ENCODE measurements at places on chromosomes 3 and 15.

GRCh38 chr3:27532426-27533260 is 48.5 kb upstream of the SLC4A7 start:
- DNase-seq, result no peak

- DNase-seq, result no peak
These were observed 124.2 kb downstream of the EEFSEC start for GRCh38 chr3:128277378-128278069.

GRCh38 chr3:125202197-125202596 is 10.4 kb downstream of the SLC12A8 start:
- no peak for DNase-seq

DNA sequence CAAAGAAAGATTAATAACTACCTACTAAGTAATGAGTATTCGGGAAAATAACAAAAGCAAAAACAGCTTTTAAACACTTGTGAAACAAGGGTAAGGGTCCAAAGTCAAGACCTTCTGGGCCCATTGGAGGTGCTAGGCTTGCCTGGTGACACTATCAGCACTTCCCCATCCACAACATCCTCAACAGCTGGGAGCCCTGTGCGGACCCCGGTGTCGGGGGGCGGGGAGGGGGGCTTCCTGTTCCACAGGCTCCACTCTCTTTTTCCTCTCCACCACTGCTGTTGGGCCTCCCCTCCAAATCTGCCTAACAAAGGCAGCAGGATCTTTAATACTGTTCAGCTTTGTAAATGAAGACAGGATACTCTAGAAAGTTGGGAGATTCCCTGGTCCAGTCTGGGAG is 21.6 kb downstream of the NGRN start:
- DNase-seq, result no peak

DNA sequence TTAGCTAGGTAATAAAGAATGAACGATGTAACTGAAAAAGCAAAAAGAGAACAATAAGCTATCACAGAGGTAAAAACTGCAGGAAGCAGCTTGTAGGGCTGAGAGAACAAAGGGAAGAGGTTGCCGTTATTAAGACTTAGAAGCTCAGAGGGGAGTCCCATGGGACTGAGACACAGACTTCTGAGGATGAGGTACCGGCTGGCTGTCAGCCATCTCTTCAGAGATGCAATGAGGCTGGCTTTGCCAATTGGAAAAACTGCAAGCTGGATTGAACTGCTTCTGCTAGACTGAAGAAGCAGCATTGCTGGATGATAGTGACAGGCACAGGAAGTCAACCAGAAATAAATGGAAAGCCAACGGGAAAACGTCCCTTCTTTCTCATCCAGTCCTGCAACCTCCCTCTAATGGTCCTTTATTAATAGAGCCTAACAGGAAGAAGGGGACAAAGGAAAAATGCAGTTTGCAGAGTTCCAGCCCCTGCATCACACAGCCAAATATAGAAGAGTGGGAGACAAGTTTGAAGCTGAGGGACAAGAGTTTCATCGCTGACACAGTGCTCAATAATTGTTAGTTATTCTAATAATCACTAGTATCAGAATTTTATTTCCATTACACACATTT is 21.1 kb upstream of the KLHL6 start:
- DNase-seq, result no peak

GRCh38 chr15:52133510-52134220 is 21.1 kb upstream of the BCL2L10 start:
- no peak for DNase-seq

DNA sequence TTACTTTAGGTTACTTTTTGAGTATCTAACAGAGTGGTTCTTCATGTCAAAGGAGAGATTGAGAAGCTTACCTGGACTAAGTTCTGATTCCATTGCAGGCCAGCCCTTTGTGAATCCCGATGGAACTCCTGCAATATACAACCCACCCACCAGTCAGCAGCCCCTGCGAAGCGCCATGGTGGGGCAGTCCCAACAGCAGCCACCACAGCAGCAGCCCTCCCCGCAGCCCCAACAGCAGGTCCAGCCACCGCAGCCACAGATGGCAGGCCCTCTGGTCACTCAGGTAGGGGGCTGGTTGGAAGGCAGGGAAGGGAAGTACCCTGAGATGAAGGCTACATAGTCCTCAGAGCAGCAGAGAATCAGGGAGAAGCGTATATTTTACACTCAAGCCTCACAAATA is 97.8 kb downstream of the ARPP21 start:
- no peak for DNase-seq

DNA sequence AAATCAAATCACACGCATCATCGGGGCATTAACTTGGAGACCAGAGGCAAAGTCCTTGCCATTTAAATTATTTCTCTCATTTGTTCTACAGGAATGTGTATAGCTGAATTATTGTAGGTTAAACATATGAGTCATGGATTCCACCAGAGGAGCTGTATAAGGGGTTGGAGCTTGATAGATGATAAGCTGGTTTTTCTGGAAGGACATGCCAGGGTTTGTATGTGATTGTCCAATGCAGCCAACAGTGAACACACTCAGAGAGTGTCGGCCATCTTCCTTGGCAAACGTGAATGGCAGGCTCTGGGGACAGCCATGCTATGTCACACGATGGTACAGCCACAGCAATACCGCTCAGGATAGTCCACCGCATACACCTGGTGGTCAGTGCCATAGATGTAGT is 25.1 kb downstream of the SSUH2 start:
- no peak for DNase-seq

- DNase-seq, result no peak
These were observed 734.2 kb downstream of the MCTP2 start for GRCh38 chr15:94965593-94965992.

DNA sequence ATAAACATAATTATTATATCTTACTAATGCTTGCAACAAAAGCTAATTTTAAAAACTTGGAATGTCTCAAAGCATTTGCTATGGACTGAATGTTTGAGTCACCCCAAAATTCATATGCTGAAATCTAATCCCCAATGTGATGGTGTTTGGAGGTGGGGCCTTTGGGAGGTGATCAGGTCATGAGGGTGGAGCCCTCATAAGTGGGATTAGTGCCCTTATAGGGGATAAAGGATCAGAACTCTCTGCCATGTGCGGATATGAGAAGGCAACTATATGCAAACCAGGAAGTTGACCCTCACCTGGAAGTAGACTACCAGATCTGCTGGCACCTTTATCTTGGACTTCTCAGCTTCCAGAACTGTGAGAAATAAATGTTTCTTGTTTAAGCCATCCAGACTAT is 137.7 kb downstream of the LIPC start:
- no peak for DNase-seq

GRCh38 chr3:178507507-178508442 is 28.5 kb upstream of the KCNMB2 start:
- DNase-seq, result no peak

GRCh38 chr15:88193415-88193814 is 63.1 kb downstream of the NTRK3 start:
- no peak for DNase-seq

GRCh38 chr3:10653241-10653640 is 147.9 kb upstream of the ATP2B2 start:
- DNase-seq, result no peak

DNA sequence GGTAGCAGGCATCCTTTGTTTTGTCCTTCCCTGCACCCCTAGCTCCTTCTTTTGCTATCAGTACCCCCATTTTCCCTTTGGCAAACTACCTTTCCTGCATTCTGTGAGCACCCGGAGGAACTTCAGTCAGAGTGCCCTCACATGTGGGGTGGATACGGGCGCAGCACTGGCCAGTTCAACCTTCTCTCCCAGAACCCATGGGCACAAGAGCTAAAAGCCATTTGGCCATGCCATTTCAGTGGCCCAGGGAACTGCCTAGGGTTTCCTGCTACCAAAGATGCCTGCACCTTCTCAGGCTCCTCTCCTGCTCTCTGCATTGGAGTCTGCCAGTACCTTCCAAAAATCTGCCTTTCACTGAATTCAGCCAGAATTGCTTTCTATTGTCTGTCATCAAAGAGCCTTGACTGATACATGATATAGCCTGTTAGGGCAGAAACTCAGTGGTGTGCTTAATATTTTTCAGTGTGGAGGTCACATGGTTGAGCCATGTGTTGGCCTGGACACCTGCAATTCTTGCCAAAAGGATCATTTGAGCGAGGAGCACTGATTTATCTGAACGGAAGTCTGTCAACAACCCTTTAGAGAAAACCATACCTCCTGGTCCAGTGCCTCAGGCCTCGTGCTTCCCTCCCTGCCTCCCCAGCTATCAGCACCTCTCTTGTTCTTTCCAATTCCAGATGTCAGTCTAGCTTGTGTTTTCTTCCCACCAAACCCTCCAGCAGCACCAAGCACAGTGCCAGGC is 27.0 kb upstream of the HHATL start:
- no peak for DNase-seq

GRCh38 chr3:125498630-125499029 is 21.4 kb downstream of the SNX4 start:
- no peak for DNase-seq

DNA sequence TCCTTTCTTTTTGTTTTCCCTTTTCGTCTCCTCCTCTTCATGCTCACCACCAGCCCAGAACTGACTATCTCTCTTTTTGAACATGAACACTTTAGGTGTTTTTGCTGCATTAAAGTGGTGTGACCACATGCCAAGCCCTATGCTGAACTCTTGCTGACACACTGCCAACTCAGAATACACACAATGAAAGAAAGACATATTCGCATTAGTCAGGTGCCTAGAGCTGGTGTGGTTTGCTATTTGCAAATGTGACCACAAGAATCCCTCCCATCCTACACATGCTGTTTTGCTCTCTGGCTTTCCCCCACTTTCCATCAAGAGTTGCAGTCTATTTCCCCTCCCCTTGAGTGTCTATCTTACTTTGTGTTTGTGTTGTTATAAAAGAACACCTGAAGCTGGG is 967.8 kb upstream of the CFAP20DC start:
- DNase-seq, result peak; percentile 9

- no peak for DNase-seq
These were observed 272.0 kb downstream of the KLF13 start for GRCh38 chr15:31598620-31599019.

DNA sequence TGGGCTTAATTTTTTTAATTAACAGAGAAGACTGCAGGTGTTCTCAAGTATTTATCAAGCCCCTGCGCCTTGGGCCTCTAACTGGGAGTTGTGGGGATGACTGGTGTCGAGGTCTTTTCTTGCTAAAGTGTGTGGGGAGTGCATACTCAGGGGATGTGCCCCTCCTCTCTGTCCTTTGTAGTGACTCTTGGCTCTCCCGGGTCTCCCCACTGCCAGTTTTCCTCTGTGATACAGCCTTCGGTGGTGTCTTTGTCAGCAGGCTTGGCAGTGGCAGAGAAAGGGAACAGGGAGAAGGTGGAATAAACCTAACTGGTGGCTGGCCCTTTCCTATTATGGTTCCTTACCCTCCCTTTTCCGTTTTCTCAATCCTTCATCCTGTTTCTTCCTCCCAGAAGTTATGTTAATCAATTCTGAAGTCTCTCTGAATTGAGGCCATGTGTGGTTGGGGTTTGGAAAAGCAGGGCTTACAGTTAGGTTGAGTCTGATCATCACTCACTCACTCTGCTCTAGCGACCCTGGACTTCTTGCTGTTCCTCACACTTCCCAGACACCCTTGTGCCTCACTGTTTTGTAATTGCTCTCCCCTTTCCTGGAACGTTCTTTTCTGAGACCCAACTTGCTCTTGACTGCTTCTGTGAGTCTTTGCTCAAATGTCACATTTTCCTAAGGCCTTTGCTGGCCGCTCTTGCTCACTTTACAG is 158.1 kb downstream of the PTPRG start:
- no peak for DNase-seq

- DNase-seq, result no peak
These were observed 1367.0 kb downstream of the OTOL1 start for GRCh38 chr3:162863579-162863978.

DNA sequence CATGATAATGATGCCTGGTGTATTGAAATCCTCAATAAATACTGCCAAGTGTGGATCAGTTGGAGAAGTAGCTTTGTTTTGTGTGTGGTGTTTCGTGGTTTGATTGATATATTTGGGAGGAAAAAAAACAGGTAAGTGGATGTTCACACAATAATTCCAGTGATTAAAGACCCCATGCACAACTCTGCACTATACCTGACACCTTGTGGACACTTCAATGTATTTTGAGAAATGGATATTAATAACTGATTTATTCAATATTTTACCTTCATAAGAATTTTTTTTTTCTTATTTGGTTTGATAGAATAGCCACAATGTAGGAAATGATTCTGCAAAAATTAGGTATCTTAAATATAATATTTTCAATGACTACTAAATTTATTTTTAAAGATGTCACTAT is 62.4 kb upstream of the PYDC2 start:
- no peak for DNase-seq

DNA sequence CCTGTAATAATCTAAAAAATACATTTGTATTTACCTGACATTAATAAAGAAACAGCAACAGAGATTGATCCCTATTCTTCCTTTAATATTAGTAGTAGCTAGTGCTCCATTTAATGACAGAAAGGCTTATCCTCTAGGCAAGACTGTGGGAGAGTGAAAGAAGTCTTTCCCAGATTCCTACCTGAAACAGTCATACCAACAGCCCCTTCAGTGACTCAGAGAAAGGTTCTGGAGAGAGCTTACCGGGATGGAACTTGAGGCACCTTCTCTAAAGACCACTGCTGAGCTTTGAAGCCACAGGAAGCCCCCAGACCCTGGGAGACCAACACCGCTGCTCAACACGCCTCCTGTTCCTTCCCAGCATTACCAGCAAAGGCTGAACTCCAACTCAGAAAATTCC is 66.9 kb upstream of the FGF12 start:
- no peak for DNase-seq

GRCh38 chr3:42786212-42786611 is 13.2 kb upstream of the CCDC13 start:
- DNase-seq, result no peak

DNA sequence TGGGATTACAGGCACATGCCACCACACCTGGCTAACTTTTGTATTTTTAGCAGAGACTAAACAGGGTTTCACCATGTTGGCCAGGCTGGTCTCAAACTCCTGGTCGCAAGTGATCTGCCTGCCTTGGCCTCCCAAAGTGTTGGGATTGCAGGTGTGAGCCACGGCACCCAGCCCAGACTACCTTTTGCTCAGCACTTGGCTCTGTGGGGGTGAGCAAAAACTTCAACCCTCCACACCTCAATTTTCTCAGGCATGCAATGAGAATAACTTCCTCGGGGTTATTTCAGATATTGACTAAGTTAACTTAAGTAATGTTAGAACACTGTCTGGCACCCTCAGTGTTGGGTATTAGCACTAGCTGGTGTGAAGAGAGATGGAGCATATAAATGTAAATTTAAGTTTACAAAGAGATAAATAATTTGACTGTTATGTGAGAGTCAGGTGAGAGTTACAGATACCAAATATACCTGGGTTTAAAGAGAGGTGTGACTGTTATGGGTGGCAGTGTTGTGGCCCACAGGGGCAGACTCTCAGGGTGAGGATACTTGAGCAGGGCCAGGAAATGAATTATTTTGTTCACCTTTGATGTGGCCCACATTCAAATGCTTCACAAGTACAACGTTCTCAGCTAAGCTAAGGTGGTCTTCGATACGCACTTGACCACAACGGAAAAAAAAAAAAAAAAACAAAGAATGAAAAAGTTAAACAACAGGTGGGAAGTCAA is 29.0 kb downstream of the CPOX start:
- no peak for DNase-seq

DNA sequence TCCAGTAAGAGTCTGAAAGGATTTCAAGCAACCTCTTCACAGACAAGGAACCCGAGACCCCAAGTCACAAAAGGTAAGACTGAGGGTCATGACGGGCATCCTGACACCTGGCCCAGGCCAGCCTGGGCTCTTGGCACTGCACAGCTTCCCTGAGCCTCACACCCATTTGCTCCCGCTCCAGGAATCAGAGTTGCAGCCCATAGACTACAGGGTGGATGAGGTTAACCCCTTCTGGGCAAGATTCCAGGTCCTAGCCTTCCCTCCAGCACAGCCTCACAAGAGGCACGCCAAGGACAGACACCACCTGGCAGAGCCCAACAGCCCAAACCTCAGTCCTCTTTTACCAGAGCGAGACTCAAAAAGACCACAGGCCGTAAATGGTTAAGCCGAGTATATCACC is 36.2 kb downstream of the RBPMS2 start:
- no peak for DNase-seq

Measured in stimulated activated CD8-positive, alpha-beta memory T cell treated with anti-CD3 and anti-CD28 coated beads, Interleukin-4, amount 100 ng/mL, for 24 hours (primary cell).